ENCODE measurements at places on chromosomes 11 and 22.
A peak's percentile ranks its signal among the peaks of the same experiment; 100 is the strongest.

- DNase-seq = no peak
Observed at GRCh38 chr22:45552017-45552411, 49.3 kb downstream of the FBLN1 start.

- peak; percentile 11 for DNase-seq
Observed at GRCh38 chr22:33658775-33659174, 261.5 kb downstream of the LARGE1 start.

DNA sequence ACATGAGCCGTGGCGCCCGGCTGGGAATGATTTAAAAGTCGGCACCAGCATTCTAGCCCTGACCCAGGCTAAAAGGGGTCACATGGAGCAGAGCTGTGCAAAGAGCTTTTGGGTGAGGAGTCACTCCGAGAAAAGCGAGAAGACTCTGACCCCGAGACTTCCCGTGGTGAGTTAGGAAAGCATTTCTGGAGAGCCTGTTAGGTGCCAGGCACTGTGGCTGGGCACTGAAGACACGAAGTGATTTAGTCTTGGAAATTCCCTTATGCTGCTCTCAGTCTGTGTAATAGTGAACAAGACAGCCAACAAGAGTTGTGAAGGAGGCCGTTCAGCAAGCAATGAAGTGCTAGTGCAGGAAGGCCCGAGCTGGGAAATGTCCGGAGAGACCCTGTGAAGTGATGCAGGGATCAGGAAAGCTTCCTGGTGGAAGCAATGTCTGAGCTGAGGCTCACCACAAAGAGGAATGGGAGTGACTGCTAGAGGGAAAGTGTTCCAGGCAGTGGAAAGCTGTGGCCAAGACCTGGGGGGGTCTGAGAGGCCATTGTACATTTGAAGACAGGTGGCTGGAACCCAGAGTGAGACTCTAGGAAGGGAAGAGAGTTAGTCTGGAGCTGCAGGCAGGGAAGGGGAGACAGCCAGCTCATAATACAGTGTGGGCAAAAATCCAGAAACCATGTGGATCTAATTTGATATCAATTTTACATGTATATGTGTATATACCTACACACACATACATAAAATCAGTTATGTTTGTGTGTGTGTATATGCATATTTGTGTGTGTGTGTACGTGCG lies 31.6 kb downstream of the MARK2 start:
- DNase-seq = no peak

DNA sequence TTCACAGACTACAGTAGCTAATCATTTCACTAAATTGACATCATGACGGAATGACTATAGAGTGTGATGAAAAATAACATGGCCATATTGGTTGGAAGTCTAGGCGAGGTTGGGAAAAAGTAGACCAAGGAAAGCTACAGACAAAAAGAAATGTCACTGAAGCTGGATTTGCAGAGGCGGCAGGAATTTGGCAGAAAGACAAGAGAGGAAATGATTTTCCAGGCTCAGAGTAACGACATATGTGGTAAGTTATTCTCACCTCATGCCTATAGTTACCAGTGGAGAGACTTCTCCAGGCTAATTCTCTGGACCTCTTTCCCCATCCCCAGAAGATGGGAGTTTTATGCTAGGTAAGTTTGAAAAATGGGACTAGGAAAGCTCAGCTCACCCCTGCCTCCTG lies 1005.8 kb upstream of the CCDC90B start:
- DNase-seq = no peak

- no peak for DNase-seq
Observed at GRCh38 chr11:120909676-120910416, 114.1 kb upstream of the TBCEL start.

- no peak for DNase-seq
Observed at GRCh38 chr11:30431127-30431814, 108.4 kb downstream of the ARL14EP start.

GRCh38 chr11:131615611-131616010 lies 245.2 kb downstream of the NTM start:
- no peak for DNase-seq

DNA sequence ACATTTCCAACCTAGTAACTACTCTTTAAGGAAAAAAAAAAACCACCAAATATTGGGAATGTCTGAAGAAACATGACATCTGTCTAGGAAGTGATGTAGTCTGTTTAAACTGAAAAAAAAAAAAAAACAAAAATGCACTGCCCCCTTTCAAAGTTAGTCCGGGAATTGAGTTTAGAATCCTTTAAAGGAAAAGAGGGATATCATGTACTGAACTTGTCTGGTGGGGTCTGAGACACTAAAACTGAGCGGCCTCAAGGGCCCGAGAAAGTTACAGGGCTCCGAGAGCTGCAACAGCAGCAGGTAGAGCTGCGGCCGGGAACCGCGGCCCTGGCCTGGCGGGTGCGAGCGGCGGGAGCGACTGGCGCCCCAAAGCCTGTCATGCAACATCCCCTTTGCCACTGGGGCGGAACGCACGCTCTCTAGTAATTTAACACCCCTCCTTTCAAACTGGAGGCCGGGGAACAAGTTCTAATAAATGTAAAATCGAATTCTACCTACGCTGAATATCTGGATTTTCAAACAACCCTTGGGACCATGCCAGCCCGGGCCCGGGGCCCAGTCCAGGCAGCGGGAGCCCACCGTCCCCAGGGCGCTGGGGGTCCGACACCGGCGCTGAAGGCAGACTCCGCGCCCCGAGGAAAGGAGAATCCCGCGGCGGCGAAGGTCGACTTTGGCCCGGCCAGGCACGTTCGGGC lies 736 bp downstream of the RDX start:
- no peak for DNase-seq

DNA sequence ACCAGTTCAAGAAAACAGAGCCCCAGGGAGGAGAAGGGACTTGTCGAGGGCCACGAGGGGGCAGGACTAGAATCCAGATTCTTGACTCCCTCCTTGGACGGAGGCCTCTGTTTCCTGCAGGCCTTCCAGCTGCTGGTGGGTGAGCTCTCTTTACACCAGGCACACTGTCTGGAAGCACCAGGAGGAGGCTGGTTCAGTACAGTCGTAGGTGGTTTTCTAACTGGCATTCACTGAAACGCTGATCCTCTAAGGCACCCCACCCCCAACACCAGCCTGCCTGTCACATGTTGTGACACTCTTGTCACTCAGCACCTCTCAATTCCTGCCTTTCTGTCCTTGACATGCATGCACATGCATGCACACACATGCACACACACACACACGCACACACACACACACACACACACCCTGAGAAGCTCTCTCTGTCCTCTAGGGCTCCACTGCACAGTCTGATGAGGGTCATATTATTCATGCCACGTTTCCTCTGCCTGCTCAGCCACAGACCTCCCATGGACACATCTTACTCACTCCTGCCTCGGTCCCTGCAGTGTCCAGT lies 751 bp downstream of the MS4A10 start:
- DNase-seq = no peak

GRCh38 chr11:32385998-32386397 lies 49.3 kb downstream of the WT1 start:
- no peak for DNase-seq

DNA sequence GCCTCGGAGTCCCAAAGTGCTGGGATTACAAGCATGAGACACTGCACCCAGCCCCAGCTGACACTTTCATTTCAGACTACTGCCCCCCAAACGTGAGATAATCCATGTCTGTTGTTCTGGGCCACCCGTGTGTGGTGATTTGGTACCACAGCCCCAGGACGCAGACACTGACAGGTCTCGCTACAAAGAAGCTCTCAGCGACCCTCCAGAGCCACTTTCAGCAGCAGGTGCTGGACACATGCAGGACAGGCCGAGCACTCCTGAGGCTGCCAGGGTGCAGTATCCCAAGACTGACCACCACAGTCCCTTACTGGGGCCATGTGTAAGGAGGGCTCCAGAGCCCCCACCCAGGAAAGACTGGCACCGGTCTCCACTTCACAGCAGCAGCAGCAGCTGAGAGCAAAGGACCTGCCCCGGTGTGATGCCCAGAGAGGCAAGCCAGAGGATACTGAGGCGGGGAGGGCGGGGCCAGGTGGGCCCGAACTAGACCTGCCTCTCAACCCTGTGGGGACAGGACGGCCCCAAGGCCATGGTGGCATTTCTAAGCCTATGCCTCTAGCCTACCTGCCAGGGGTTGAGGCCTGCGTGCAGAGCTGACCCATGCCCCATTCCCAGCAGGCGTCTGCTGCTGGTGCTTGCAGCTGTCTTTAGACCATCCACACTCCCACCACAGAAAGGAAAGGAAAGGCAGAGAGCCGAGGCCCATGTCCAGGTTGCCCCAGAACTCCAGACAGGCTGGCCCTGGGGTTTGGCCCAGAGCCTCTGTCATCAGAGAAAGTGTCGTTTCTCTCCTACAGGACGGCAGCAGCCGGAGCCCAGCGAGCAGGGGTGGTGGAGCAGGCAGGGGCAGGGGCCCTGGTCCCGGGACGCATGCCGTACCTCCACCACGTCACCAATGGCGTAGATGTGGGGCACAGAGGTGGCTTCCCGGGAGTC lies 28.0 kb upstream of the GNB1L start:
- DNase-seq = no peak

- no peak for DNase-seq
Observed at GRCh38 chr22:39134366-39135091, 18.0 kb downstream of the CBX7 start.

GRCh38 chr11:68727783-68728182 lies 23.5 kb downstream of the TESMIN start:
- DNase-seq = no peak

GRCh38 chr22:32339190-32340012 lies 18.3 kb upstream of the RFPL3 start:
- DNase-seq = no peak

GRCh38 chr11:44731685-44732430 lies 5.1 kb downstream of the TSPAN18 start:
- DNase-seq = no peak
